ENCODE measurements at places on chromosomes 7 and 10.
A peak's percentile ranks its signal among the peaks of the same experiment; 100 is the strongest.

DNA sequence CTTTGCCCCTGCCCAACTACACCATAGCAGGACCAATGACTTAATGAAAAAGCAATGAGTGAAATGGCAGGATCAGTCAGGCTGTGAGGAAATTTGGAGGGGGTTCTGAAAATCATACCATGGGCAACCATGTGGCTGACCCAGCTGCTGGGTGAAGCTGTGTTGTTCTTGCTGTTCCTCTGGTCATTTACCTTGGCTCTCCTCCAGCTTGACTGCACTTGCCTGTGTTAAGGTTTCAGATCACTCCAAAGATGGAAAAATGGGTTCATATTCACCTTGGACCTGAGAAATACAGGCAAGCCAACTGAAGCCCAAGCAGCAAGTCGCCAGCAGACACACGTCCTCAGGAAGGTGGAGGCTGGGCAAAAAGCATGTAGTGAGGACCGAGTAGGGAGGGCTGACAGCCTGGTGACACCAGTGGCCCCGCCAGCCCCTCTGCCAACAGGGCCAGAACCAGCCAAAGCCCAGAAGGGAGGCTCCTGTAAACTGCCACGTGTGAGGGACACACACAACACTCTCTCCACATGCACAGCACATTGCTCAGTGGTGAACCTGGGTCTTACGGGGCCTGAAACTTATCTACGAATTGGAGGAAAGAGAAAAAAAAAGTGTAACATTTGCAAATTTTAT is 40.1 kb downstream of the PARP12 start:
- DNase-seq: no peak

DNA sequence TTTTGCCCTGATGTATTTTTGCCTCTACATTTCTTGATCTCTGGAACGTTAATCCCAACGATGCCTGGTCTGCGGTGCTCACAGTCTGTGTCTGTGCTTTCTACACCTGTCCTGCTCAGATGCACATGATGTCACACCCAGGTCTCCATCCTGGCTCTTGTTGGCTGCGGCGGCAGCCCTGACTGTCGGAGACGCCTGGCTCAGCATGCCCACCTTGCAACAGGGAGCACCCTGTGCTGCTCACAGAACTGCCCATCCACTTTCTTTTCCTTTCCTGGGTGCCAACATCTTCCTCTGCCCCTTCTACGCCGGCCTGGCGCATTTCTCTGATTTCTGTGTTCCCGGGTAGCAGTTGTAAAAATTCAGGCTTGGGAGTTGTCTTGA is 106.2 kb downstream of the CUX1 start:
- no peak for DNase-seq

- DNase-seq: no peak
These were observed 92.0 kb downstream of the TMEM106B start for GRCh38 chr7:12303062-12303461.

GRCh38 chr10:33494694-33495265 is 160.3 kb upstream of the NRP1 start:
- no peak for DNase-seq

GRCh38 chr10:75403144-75403938 is 1.8 kb upstream of the ZNF503 start:
- no peak for DNase-seq

DNA sequence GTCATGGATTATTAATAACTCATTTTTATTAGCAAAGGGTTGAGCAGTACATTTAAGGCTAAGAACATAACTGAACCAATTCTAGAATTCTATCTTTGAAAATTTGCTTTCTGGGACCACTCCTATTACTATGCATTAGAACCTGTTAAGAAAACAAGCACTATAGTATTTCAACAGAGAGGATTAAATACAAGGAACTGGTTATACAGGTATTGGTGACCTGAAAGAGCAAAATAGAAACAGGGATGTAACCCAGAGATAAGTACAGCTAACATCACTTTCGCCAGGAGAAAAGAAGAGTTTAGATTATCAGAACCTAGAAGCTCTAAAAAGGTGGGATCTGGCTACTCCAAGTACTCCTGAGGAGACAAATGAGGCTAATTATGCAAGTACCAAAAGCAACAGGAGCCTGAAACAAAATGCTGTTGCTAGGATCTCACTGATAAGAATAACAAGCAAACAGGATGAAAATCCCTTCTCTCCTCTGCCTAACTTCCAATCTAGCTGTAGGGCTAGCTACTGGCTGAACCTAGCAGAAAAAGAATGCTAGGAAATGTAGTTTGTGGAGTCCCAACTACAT is 32.1 kb upstream of the ELAPOR2 start:
- no peak for DNase-seq

- DNase-seq: no peak
These were observed 11.3 kb downstream of the LMBR1 start for GRCh38 chr7:156881679-156882078.

DNA sequence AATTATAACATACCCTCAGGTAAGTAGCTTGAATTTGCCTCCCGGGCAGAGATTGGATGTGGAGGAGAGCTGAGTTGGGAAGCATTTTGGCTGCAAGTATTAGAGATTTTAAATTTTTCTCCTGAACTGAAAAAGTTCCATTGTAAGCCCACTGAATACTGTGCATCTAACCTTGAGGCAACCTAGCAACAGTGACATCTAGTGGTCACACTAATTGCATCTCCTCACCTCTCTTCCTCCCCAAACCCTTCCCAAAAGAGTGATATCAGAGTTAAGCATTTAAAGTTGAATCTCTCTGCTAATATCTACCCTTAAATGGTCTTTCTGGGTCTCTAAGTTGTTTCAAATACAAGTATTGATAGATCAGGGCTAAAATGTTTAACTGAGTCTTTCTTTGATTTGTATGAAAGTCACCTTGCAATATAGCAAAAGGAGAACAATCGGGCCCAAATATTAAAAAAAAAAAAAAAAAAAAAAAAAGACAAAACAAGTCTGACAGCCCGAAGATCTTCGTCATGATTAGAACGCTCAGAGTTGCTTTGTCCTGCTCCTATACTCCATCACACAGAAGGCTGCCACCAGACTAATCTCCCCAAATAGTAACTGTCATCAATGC is 40.4 kb upstream of the DLX5 start:
- peak; percentile 49 for DNase-seq

- DNase-seq: no peak
These were observed 14.5 kb upstream of the ZNF273 start for GRCh38 chr7:64888561-64888900.

- peak; percentile 81 for DNase-seq
These were observed 95.2 kb upstream of the GNA12 start for GRCh38 chr7:2939193-2939885.

- peak; percentile 11 for DNase-seq
These were observed 43.4 kb upstream of the PDLIM1 start for GRCh38 chr10:95333997-95334804.

GRCh38 chr10:33234831-33235237 is 99.6 kb downstream of the NRP1 start:
- no peak for DNase-seq

- no peak for DNase-seq
These were observed 36.1 kb downstream of the NUDCD3 start for GRCh38 chr7:44454348-44454747.

GRCh38 chr7:134706468-134706867 is 59.8 kb downstream of the BPGM start:
- no peak for DNase-seq

DNA sequence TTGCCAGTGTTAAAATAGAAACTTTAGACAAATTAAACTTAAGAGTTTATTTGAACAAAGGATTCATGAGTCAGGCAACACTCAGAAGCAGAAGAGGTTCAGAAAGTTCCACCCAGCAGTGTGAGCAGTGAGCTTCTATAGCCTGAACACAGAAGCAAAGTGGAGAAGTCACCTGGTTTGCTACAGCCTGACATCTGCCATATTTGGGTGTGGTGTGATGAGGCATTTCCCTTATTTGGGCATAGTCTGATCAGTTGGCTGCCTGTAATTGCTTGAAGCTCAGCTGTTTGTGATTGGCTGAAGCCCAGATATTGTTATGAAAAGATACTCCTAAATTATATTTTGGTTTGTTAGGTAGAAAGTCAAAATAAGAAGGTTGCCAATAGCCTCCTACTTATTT is 39.1 kb downstream of the VWC2 start:
- DNase-seq: no peak

GRCh38 chr7:18289788-18290187 is 205.8 kb upstream of the HDAC9 start:
- peak; percentile 43 for DNase-seq

GRCh38 chr10:93333278-93333978 is 148.7 kb downstream of the MYOF start:
- no peak for DNase-seq

DNA sequence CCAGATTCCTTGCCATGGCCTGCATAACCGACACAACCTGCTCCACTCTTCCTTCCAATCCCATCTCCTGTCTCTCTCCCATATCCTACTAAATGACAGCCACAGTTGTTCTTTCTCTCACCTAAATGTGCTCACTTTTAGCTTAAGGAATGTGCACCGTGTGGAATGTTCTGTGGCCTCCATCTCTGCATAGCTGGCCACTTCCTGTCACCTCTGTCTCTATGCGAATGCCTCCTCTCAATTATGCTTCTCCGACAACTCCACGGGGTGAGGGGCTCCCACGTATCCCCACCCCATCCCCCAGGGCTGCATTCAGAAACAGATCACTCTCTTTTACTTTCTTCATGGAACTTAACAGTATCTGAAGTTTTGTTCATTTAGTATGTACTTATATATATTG is 110.7 kb downstream of the RAB18 start:
- no peak for DNase-seq

DNA sequence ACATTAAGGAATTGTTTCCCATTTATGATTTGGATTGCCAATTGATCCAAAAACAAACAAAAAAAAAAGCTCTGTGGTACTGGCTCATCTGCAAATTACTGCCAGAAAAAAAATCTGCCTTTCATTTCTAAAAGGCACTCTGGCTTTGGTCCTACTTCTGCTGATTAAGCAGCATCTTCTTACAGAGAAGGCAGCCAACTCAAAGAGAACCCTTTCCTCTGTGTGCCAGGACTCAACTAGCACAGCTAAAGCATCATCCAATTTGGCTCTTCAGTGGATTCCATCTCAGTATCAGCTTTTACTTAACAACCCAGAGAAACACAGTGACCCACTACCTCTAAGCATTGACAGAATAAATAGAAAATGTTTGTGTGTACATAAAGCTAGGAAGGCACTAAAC is 80.6 kb downstream of the GSAP start:
- no peak for DNase-seq
